Right cardiac atrium (tissue), 5 donors: ENCODE measurements at places on chromosomes 6 and 20. TPM values are rescaled to one million over a fixed set of nuclear protein-coding genes. Genes with fewer than 3 reads are reported as not detected.
A peak's percentile ranks its signal among the peaks of the same experiment; 100 is the strongest.

DNA sequence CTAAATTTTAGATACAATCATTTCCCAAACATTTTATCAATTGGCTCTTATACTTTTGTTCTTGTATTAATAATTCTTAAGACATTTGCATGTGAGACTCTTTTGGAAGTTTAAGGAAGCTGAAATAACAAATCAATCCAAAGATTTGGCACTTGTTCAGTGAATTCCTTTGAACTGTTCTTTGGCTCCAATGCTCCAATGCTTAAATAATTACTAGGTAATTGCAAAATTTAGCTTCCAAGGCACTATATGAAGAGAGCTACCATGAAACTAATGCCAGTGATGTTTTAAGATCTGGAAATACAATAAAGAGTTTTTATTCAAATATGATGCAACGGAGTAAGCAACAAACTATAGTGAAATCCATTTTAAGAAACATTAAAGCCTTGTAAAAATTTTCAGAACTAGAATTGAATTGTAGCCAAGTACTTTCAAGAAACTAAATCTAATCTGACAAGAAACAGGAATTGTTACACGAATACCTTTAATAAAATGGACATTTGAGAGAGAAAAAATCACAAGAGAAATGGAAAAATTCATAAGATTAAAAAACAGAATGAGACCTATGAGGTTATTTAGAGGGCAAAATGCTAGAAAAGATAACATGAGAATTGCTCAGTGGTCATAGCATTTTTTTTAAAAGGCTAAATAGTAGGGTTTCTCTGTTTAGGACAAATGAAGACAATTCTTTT is 43.6 kb upstream of the SMLR1 start:
- DNase-seq = no peak

DNA sequence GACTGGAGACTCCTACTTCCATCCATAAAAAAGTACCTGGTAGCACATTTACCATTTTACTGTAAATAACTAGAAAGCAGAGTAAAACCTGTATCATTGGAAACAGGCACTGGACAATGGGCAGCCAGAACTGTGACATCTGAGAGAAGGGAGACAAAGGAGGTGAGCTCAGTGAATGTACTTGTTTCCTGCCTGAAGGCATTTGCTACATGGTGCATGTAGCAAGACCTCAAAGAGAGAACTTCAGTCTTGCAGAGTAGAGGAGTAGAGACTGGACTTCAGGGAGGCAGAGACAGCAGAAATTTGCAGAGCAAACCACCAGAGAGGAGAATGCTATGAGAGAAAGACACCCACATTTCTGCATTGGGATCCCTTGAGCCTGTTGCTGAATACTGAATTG is 171.0 kb upstream of the CCN2 start:
- DNase-seq = no peak

DNA sequence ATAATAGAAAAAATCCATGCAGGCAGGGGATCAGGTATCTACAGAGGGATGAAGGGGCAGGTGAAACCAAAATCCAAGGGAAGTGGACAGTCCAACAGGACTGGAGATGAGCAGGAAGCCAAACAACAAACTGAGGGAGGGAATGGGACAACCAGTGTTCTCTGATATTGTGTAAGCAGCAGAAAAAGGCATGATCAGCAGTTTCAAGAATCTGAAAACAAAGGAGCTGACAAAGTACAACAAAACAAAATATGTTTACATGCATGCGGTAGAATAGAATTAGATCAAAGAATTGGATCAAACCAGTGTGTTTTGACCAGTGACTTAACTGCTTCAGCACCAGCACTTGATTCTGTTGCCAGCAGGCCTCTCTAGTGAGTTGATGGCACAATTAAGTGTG is 729.7 kb downstream of the RFPL4B start:
- no peak for DNase-seq

DNA sequence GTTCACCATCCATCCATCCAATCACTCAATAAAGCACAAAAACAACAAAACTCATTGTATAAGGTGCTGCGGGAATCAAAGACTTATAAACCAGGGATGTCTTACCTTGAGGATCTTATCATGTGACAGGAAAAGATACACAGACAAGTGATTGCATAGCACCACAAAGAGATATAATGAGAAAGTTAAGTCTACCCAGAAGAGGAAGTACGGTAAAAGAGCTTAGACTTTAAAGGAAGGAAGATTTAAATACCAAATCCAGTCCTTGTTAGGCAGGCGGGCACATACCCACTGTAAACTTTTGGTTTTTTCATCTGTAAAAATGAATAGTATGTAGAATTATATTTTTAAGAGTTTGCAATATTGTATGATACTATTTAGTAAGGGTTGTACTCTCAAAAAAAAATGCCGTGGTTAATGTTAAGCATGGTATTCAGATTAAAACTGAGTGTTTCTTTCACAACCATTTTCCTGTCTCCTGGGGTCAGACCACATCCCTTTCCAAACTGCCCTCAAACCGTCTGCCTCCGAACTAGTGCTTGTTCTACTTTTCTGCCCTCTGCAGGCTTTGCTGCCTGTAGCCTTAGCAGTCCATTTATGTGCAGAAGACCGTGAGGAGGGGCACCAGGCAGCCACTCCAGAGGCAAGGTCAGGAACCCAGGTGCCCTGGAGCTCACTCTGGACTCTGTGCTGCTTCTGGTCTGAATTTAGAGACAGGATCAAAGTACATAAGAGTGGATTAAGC is 179.5 kb upstream of the SYNDIG1 start:
- DNase-seq = no peak

DNA sequence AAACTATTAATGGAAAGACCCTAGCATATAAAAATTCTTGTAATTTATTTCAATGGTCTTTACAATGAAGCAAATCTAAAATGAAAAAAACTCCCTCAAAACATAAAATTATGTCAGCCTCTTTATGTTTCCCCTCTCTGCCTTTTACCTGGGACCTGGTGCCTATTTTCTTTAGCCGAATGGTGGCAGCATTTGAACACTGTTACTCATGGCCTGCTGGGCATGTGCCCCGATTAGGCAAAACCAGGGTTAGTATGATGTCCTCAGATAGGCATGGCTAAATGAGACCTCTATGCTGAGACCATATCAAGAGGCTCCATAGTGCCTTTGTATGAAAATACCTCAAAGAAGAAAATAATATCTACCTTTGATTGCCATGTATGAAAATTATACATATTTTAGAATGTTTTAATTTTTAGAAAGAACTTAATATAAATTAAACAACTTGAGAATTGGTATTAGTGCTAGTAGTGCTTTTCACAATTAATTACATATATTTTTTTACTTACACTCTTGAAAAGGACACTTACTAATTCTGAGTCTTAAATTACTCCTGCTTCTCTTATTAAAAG is 22.5 kb upstream of the C6orf58 start:
- DNase-seq = no peak

GRCh38 chr6:53767941-53768340 is 26.9 kb upstream of the LRRC1 start:
- DNase-seq = no peak

GRCh38 chr6:31007694-31008093 is 2.6 kb upstream of the MUC22 start:
- no peak for DNase-seq

DNA sequence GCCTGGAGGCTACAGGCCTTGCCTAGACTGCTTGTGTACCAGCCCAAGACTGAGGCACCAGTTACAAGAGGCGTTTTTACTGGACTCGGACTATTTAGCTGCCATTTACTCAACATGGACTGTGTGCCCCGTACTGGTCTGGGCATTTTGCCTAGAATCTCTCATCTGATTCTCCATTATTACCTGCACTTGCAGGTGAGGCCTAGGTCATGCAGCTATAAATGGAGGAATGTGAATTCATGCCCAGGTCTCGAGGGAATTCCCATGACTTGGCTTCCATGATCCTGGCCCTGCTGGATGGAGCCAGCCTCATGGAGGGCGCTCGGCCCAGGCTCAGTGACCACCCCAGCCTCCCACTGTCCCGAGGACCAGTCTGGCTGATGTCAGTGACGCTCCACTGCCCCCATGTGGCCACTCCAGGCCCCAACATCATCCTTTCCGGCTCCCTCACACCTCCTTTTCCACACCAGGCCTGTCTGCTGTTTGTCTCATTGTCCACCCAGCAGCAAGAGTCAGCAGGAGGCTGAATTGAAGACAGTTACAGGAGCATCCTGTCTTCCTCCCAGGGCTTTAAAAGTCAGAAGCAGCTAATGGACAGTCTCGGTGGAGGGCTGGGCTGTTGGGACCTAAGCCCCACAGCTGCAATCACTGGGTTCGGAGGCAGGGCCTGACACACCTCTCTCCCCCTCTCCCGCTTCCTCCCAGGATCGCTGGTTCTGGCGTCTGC is 8.7 kb downstream of the MMP24OS start:
- DNase-seq = peak; percentile 79

DNA sequence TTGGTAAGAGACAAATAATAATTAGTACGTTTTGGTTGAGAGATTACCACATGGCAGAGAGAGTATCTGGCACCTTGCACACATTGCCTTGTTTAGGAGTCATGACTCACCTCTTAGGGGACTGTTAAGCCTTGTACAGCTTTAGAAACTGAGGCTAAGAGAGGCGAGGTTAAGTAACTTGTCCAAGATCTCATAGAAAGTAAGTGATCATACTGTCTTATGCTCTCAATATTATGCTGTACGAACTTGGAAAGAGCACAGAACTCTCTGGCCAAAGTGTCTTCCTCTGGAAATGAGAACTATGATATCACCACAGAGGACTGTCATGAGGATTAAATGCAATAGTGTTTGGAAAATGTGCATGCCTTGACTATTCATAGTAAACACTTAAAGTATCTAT is 249.0 kb downstream of the UTRN start:
- DNase-seq = no peak

DNA sequence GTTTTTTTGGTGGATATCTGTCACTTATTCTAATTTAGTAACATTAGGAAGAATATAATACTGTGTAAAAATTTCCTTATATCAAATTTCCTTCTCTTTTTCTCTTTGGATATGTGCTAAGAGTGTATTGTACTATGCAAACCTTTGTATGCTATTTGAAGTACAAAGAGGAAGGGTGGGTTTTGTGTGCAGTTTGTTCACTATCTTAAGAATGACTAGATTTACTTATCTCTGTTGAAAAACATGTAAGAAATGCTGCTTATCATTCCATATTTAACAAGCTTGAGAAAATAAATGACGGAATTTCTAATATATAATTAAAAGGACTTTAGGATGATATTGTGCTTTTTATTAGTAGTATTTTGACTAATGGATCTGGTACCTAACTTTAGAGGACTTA is 13.1 kb downstream of the CD2AP start:
- DNase-seq = no peak

- DNase-seq = peak; percentile 18
These were observed 36.4 kb upstream of the HLA-C start for GRCh38 chr6:31308050-31308844.

DNA sequence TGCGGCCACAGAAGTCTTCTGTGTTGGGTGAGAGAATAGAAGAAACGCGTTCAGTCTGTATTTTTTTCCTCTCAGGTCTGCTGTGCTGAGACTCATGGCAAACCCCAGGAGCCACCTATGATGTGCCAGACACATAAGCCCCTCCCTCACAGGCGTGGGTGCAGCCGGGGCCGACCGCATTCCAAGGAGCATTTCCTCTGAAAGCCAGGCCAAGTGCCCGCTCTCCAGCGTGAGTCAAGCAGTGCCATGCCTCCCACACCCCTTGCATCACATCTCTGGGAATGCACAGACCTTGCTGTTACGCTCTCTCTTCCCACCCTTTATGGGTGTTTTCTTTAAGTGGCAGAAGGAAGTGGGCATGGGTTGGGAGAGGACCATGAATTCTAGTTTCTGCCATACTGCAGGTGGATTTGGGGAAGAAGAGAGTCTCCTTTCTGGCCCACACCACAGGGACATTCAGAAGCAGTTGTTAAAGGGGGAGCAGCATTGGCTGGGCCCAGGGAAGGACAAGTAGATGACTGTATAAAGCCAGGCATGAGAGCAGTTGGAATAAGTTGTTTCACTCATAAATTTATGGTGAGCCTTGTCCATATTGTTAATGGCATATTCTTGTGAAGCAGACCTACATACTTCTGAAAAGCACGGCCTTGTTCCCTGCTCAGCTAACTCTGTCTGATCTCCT is 37.1 kb upstream of the TFAP2A start:
- no peak for DNase-seq

Gene MAPK13
- total RNA-seq = 4.0 TPM

Gene SRSF12
- 0.18 TPM for total RNA-seq

Gene HDGFL1
- total RNA-seq = not detected
